ENCODE measurements at places on chromosomes 13 and 19.

DNA sequence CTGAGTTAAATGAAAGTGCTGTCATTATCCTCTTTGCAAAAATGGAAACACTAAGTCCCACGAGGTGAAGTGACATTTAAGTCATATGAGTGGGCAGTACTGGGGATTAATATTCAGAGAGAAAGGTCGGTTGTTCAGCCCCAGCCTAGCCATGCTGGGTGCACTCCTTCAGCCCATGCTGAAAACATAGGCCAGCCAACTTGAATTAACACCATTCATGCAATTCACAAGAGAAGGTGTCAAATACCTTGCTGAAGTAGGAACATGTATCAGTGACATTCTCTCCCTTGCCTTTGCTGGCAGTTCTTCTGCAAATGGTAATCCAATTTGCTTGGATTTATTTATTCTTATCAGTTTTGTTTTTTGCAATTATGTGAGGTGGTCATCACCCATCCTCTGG lies 256.3 kb downstream of the DNAJC15 start:
- DNase-seq, result no peak

DNA sequence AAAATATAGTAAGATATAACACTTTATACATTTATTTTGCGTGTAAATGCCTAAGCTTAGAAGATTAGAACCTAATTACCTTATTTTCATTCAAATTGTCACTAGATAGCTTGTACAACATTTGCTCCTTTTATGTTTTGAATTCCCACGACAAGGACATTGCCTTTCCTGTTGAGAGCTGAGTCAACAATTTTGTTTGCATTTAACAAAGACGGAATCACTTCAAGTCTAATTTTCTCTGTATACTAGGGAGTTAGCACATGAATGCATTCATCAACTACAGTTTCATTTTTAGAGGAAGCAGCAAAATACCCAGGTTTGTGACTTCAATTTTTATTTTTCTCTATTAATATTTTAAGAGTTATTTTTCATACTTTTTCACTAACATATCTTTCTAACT lies 48.7 kb upstream of the PCCA start:
- no peak for DNase-seq

GRCh38 chr19:15675560-15675959 lies 2.7 kb downstream of the CYP4F12 start:
- DNase-seq, result no peak

DNA sequence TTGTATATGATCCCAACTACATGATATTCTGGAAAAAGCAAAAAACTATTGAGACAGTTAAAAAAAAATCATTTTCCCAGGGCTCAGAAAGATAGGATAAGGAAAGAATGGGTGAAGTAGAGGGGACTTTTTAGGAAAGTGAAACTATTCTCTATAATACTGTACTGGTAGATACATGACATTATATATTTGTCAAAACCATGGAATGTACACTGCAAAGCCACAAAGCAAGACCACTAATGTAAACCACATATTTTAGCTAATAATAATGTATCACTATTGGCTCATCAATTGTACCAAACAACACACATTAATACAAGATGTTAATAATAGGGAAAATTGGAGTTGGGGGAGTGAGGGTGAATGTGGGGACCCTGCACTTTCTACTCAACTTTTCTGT lies 182.6 kb downstream of the EFNB2 start:
- no peak for DNase-seq

- no peak for DNase-seq
Observed at GRCh38 chr19:4035582-4035981, 28.0 kb downstream of the PIAS4 start.

GRCh38 chr13:111625526-111626315 lies 305.3 kb downstream of the TEX29 start:
- DNase-seq, result no peak

DNA sequence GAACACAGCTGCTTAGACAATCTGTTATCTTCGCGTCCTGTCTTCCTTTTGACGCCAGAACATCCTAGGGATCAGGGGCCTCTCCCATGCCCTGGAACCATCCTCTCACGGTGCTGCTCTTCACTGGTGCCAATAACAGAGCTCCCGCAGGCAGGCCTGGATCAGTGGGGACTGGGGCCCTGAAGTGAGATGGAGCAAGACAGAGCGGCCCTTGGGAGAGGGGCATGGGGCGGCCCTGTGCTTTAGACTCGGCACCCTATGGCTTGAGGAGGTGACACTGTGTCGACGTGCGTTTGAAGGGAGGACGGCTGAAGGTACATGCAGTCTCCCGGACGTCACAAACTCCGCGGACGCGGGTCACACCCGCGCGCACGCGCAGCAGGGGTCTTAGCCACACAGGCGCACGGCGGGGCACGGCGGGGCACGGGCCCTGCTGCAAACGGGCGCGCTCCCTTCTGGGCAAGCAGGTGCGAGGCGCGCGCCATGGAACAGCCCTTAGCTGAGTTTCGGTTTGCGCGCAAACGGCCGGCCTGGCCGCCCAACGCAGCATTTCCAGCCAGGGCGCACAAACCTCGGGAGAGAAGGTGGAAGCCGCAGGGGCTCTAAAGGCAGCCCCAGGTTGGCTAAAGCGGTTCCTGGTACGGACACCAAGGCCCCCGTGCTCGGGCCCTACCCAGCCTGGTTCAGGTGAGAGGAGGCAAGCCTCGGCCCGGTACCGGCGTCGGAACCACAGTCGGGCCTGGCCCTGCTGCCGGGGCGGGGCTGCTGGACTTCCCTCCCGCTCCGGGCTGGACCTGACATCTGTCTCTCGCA lies 16.5 kb upstream of the RNF17 start:
- no peak for DNase-seq

GRCh38 chr19:11274533-11275086 lies 12.3 kb upstream of the DOCK6 start:
- DNase-seq, result no peak

DNA sequence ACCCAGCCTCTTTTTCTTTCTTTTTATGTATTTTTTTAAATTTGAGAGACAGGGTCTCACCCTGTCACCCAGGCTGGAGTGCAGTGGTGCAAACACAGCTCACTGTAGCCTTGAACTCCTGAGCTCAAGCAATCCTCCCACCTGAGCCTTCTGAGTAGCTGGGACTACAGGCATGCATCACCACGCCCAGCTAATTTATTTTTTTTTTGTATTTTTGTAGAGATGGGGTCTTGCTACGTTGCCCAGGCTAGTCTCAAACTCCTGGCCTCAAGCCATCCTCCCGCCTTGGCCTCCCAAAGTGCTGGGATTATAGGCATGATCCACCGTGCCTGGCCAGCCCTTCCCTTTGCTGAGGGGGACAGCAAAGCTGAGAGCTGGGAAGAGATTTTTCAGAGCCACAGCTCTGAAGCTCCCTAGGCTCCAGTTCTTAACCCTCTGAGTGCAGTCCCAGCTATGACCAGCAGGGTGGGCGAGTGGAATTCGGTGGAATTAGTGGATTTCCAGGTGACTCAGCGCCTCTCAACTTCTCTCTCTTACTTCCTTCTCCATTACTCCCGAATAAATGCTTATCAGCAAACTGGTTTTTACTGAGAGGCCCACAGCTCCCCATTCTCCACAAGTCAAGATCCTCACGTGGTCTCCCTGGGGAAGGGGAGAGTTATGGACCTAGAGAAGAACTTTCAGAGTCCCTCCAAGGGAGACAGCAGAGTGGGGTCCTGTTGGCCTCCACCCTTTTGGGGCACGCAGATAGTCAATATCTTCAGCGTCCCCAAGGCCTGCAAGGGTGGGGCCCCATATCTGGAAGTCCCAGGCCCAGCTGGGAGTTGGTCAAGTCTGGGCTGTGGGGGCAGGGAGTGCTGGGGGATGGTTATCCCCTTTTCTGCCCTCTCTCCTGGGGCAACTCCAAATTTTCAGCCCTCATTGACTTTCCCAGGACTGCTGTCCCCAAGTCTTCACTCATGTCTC lies 1.2 kb downstream of the BLVRB start:
- DNase-seq, result no peak

GRCh38 chr19:6220385-6221191 lies 59.2 kb downstream of the MLLT1 start:
- DNase-seq, result no peak

DNA sequence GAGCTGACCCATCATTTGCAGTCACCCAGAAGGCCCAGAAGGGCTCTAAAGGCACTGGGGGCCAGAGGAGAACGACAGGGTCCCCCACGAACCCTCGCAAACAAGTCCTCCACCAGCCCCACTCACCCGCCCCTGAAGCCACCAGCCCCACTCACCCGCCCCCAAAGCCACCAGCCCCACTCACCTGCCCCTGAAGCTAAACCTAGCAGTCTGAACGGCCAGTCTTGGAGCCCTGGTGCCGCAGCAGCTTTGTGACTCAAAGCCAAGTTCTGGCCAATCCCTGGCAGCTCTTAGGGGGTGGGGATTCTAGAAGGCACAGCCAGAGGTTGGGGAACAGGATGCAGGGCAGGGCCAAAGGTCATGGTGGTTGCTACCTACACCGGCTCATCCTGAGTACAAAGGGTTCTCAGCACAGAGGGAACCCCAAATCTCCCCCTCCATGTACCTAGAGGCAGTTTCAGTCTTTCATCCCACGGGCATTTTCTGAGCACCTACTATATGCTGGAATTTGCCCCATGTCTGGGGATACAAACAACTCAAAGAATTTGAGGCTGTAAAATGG lies at the start of gene IQCN:
Gene IQCN (minus strand): TSS at position 234 of the 562 bp plus-strand sequence. CDS start 4,974 bp downstream, outside the sequence.
- no peak for DNase-seq

DNA sequence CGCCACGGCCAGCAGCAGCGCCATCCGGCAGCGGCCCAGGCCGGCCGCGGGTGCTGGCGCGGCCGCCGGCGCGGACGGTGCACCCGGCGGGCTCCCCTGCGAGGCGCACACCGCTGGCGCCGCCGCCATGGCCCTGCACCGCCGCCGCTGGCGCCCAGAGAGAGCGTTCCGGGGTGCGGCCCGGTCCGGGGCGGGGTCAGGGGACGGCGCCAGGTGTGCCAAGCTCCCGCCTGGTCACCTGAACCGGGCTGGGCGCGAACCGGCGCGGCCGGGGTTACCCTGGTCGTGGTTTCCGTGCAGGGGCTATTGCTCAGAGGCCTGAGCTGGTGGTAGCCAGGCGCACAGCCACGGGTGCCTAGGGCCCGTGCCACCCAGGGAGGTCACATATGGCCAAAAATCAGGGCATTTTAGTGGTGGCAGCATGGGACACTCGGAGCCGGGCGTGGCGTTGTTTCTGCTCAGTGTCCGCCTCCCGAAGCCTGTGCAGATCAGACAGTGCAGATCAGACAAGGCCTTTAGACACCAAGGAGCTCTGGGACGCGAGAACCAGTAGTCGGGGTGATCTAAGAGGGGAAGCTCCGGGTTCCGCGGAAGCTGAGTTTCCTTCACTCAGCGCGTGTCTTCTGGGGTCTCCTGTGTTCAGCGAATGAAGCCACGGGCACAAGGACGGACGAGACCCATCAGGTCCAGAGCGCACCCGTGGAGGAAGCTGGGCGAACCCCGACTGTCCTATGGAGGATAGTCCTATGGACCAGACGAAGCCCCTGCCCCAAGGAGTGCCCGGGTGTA lies at the start of gene TMEM238:
Gene TMEM238 (minus strand): TSS at position 162 of the 789 bp plus-strand sequence. CDS start 33 bp downstream, at position 129.
- no peak for DNase-seq

DNA sequence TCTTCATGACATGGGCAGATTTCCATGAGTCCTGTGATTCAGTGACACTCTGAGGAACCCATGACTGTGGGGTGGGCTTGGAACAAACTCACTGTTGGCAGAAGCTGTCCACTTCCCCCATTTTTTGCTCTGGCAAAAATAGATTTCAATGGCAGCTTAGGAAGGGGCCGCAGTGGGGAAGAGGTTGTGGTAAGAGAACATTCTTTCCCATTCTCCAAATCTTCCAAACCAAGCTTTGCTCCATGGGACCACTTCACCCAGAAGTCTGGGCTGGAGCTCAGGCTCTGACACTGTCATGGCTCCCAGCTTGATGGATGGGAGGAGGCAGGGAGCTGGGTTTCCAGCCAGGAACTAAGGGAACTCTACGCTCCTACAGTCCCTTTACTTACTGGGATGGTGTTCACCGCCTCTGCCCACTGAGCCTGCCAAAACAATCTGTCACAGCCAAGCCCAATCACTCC lies 24.9 kb upstream of the MEDAG start:
- no peak for DNase-seq

DNA sequence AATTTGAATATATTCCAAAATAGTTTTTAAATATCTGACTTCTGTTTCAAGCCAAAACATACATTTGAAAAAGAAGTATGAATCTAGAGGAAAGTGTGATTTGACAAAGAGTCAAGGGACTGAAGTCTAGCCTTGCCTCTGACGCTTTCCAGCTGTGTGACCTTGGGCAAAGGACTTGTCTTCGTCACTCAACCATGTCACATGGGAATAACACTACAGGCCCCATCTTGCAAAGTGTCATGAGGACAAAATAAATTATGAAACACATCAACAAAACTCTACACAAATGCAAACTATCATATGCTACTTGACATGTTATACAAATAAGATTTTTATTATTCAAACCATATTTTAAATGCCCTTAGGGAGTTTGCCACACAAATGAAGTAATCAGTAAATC lies 73.0 kb downstream of the CYSLTR2 start:
- no peak for DNase-seq

GRCh38 chr19:4794971-4795370 lies 3.4 kb downstream of the FEM1A start:
- no peak for DNase-seq

DNA sequence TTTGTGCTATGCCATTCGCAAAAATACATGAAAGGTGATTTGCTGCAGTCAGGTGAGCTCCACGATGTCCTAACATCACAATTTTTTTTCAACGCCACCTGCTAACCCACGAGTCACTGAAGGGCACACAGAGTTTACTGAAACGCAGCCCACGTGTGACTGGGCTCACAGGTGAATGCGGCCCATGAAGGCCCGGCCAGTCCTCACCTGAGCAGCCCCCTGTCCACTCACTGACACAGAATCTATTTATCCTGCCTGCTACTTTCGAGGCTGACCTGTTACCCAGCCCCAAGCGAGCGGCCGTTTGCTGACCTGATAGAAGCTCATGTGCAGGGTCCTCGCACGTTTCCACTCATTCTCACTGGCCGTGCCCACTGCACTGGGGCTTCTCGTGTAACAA lies 121.9 kb upstream of the SOX1 start:
- no peak for DNase-seq

DNA sequence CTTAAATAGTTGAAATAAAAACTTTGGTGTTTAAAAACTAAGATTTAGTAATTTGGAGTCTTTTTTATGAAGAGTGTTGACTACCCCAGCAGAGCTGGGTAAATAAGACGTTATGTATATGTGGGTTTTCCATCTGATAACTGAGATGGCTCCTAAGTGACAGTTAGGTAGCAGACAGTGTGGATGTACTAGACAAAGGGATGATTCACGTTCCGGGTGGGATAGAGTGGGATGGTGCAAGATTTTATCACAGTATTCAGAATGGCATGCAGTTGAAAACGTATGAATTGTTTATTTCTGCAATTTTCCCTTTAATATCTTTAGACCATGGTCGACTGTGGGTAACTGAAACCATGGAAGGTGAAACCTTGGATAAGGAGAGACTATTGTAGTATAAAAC lies 50.4 kb downstream of the NAA16 start:
- no peak for DNase-seq

GRCh38 chr19:53195265-53195903 lies 2.2 kb upstream of the ZNF665 start:
- DNase-seq, result no peak

DNA sequence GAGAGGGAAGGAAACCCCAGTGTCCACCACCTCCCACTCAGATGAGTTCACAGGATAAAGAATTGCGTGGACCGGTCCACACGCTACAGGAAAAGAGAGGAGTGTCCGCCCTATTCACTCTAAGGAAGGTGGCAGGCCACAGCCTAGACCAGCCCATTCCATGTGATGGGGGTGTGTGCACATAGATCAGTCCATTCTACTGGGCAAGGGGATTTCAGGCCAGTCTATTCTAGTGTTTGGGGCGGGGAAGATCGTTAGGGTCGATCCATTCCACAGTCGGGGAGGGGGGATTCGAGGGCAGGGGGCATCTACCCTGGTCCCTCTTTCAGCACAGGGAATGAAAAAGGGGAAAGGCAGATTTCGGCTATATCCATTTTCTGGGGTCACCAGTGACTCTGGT lies 7.8 kb downstream of the FIZ1 start:
- DNase-seq, result no peak
